ENCODE measurements at places on chromosomes 11 and 22.

GRCh38 chr11:27471589-27472397 is 797 bp downstream of the LGR4 start:
- no peak for DNase-seq

DNA sequence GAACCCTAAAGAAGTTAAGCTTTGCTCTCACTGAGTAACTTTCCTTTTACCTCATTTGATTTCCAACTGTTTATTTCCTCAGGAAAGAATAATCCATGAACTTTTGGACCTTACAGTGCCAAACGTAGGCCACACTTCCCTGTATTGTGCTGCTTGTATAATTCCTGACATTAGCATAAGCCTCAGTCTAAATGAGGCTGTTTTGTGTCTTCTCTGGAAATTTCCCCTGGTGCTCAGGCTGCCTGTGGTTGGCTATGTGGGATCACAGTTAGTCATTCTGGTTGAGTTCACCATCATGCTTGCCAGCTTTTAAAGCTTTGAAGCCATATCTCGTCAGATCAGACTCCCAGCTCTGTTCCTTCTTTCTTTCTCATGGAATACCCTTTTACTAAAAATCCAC is 107.0 kb downstream of the FAM76B start:
- DNase-seq, result no peak

DNA sequence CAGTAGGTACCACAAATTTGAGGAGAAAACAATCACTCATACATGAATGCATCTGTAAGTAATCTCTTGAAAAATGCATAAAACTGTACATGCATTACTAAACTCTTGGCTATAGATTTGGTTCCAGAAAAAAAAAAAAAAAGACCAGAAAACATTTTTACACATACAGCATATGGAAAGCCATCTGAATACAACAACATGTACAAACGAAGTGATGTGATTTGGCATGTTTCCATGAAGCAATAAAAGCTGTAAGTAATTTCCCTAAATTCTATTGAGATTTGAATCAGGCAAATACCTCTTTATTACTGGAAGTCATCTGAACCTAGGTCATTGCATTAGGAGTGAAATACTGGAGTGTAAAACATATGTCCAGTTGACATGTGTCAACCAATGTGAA is 31.9 kb upstream of the ZC3H12C start:
- DNase-seq, result no peak

DNA sequence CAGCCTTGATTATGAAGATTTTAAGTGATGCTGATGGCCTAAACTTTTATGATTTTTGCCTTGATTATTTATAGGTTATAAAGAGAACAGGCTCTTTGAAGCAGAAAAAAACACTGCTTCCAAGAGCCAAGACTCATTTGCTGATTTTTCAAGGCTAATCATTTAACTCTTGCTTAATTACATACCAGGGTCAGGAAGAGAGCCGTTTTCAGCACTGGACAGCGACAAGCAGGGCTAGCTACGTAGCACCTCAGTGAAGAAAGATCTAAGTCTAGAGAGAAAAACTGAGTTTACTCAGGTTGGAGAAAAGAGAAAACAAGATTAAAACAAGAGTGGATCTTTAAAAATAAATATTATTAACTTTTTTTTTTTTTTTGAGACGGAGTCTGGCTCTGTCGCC is 615.4 kb upstream of the B3GAT1 start:
- DNase-seq, result no peak
